ENCODE measurements at places on chromosomes 1 and 21.

DNA sequence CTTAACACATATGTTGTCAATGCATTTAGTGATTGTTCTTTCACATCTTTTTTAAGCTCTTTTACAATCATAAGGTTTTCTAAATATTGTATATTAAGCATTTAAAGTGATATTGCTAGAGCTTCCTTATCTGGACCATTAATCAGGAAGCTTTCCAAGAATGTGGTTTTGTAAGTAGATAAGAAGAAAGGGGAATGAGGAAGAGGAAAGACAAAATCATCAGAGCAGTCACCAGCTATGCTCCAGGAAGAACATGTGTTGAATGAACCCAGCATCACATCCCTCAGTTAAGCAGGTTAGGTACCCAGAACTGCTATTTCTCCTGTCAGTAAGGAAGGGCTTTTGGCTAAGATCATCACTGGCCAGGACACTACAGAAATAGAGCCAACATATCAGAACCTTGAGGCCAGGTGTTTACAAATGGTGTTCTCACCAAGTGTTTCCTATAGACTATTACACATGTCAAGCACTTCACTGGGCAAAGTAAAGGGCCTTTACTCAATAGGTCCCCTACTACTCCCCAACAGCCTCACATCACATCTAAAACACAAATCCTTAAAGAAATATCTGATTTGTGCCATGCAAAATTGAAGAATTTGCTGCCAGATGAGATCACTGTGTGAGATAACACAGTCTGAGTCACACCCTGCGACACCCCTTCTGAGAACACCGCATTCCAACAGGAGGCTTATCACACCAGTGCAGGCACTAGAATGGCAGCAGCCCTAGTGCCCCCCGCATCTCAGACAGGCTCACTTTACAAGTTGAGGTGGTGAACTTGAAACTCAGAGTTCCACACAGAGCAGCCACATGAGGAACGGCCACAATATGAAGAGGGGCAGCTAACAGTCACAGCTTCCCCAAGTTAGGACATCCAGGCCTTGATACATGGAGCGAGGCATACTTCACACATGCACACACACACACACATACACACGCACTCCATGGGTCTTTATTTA, 1.8 kb upstream of the SPRR2A start:
- DNase-seq: no peak

DNA sequence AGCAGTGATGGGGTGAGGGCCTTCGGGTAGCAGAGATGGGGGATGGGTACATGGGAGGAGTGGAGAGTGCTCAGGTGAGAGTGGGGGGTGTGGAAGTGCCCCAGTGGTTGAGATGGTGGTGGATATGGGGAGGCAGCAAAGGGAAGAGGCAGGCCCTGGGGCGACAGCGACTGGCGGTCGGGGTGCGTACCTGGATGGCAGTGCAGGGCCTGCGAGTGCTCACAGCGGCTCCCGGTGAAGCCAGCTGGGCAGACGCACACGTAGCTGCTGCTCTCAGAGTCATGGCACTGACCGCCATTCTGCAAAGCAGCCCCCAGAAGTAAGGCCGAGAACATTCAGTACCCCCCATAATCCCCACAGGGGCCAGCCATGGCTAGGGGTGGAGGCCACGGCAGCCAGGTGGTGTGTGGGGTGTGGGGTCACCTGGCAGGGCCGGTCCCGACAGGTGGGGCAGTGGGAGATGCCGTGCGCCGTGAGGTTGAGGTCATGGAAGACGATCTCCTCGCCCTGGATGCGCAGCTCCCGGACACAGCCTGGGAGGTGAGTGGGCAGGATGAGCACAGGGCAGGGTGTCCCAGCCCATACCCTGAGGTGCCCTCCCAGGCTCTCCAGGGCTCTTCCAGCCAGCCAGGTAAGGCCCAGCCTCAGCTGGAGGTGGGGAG, 18.9 kb downstream of the LDLRAD2 start:
- DNase-seq: no peak

DNA sequence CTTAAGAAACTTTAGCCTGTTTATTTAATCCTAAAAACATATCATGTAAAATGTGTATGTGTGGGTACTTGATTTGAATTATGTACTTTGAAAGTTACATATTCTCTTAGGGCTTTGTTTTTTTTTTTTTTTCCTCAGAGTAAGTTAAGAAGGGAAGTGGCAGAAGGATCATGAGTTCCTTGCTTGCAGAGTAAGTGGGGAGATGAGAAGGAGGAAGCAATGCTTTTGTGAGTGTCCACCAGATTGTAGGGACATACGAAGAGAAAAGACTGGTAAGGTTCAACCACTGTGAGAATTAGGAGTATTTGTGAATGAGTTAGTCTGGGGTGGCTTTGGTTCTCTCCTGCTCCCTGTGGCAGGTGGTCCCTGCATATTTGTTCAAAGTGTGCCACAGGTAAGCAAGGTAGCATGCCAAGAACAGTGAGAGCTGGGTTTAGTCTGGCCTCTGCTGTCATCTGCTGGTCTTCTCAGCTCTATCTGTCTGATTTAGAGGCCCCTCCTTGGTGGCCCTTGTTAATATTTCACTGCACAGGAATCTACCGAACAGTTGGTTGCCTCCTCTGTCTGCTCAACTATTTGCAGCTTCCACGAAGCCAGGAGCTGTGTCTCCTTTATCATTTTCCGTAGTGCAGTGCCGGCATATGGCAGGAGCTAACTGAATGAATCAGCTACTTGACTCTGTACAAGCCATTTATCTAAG, 9.5 kb downstream of the DNM3 start:
- DNase-seq: no peak

GRCh38 chr1:115505148-115505571, 136.6 kb upstream of the VANGL1 start:
- no peak for DNase-seq

GRCh38 chr1:66704177-66704875, 47.9 kb upstream of the DYNLT5 start:
- DNase-seq: no peak

All from Right ventricle myocardium superior (tissue), 1 donor.